ENCODE measurements at places on chromosomes 1 and 21. TPM values are rescaled to one million over a fixed set of nuclear protein-coding genes. Genes with fewer than 3 reads are reported as not detected.

Gene RBP7
- polyA plus RNA-seq, result not detected

Gene ALPL
- polyA plus RNA-seq, result 1.3 TPM

Gene CCDC30
- 0.56 TPM for polyA plus RNA-seq

- no peak for DNase-seq
Observed at GRCh38 chr1:1618396-1619068, 3.2 kb downstream of the MIB2 start.

- DNase-seq, result no peak
Observed at GRCh38 chr1:1756661-1757421, 21.4 kb downstream of the NADK start.

Data from fibroblast of lung (primary cell).